Retinal pigment epithelial cell (primary cell): ENCODE measurements at places on chromosomes 1 and 21.

DNA sequence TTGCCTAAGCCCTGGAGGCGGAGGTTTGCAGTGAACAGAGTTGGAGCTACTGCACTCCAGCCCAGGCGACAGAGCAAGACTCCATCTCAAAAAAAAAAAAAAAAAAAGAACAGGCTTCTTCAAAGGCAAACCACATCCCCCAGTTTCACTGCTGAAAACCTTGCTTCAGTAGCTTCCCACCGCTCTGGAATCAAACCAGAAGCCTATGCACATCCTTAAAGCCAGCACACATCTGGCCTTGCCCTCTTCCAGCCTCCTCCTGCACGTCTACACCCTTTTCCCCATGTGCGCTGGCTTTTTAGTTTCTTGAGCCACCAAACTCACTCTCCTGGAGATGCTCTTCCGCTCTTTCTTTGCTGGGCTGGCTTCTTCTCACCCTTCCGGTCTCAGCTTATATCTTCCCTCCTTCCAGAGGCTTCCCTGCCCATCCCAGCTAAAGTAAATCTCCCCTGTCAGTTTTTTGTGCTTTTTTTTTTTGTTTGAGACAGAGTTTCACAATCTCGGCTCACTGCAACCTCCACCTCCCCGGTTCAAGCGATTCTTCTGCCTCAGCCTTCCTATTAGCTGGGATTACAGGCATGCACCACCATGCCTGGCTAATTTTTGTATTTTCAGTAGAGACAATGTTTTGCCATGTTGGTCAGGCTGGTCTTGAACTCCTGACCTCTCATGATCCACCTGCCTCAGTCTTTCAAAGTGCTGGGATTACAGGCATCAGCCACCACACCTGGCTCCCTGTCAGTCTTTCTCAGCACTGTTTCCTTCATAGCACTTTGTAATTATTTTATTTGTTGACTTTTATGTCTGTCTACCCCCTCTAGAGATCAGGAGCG, 42.0 kb upstream of the ID3 start:
- no peak for DNase-seq

GRCh38 chr1:41394369-41394744, 33.1 kb downstream of the FOXO6 start:
- DNase-seq, result no peak

- DNase-seq, result no peak
Observed at GRCh38 chr1:168224991-168225390, 813 bp upstream of the SFT2D2 start.

DNA sequence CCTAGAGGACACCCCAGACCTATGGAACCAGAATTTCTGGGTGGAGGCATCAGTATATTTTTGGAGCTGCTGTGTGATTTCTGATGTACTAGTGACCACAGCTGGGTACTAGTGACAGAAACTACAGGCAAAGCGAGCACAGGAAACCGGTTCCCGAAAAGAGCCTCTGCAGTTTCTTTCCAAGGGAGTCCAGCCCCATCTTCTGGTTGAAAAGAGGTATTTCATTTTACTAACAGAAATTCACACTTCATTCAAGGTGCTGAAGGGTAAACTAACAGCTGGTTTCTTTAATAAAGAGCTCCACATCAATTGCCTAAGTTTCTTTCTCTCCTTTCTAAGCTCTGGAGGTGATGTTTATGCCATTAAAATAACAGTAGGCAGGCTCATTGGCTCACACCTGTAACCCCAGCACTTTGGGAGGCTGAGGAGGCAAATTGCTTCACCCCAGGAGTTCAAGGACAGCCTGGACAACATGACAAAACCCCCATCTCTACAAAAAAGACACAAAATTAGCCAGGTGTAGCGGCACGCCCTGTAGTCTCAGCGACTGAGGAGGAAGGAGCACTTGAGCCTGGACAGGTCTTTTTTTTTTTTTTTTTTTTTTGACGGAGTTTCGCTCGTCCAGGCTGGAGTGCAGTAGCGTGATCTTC, 22.0 kb downstream of the THAP3 start:
- no peak for DNase-seq
